ENCODE measurements at places on chromosomes 5 and 9.

DNA sequence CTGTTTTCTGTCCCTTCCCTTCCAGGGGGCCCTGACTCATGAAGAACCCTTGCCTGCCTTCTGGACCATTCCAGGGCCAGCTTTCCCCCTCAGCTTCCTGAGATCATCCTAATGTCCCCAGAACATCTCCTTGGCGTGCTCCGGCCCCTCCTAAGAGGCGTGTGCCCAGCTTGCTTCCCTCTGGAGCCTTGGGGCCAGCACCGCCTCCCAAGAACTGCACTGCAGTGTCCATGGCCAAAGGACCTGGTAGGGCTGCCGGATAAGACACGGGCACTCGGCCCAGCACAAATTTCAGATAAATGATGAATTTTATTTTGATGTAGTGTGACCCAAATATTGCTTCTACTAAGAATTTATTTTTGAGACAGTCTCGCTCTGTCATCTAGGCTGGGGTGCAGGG, 20.7 kb upstream of the SLC12A7 start:
- no peak for DNase-seq

GRCh38 chr9:9214066-9214465, 1398.7 kb downstream of the PTPRD start:
- DNase-seq, result no peak

DNA sequence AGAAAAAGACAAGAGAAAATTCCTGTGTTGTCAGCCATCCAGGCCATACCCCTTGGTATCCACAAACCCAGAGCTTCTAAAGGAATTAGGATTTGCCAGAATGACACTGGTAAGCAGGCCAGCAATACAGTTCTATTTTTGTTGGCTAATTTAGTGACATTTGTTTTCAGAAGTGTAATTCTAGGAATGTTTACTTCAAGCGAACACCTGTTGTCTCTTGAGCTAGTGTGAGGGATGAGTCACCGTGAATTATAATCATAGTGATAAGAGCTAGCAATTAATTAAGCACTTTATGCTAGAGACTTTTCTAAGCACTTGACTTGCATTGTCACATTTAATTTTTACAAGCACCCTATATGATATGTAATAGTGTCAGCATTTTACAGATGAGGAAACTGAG, 99.2 kb downstream of the PRKACG start:
- no peak for DNase-seq

DNA sequence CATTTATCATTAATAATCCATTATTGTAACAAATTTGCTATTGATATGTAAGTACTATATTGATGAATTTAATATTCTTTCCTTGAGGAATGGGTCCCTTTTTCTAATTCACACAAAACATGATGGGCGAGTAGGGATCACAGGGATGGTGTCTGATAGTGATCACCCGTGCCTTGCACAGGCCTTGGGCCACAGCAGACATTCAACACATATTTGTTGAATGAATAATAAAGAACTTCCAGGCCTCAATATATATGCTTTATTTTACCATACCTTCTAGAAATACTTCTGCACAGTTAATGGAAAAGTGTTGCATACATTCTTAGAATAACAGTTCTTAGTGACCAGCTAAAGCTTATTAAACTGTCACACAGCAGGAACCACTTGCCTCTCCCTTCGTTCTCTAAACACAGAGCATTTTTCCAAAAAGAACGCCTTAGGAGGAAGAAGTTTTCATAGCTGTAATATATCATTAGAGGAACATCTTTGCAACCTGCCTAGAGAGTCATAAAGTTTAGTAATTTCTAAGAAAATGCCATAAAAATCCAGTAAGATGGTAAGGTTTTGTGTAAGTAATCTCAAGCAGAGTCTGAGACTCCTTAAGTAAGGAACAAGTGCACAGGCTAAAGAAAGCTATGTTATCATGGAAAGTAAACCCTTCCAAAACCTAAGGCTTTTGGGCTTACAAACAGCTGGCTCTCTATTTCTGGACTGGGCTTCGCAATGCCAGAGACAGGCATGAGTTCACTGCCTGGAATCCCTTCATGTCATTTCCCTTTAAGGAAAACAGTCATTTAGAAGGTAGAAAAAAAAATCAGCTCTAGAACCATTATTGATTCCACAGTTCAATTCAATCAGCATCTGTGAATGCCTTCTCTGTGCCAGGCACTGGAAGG, 17.7 kb downstream of the TTLL11 start:
- no peak for DNase-seq

- DNase-seq, result no peak
Measured at GRCh38 chr9:69376651-69377050, 51.6 kb downstream of the ENTREP1 start.
